Osteocyte (in vitro differentiated cells): ENCODE measurements at places on chromosomes 16 and 17. TPM values are rescaled to one million over a fixed set of nuclear protein-coding genes. Genes with fewer than 3 reads are reported as not detected.

IRX3 gene
- total RNA-seq: 0.63 and 0.91 TPM in 2 replicates

KRTAP4-3 gene
- total RNA-seq: not detected in 2 replicates

TBC1D3C gene
- total RNA-seq: not detected in 2 replicates

DNA sequence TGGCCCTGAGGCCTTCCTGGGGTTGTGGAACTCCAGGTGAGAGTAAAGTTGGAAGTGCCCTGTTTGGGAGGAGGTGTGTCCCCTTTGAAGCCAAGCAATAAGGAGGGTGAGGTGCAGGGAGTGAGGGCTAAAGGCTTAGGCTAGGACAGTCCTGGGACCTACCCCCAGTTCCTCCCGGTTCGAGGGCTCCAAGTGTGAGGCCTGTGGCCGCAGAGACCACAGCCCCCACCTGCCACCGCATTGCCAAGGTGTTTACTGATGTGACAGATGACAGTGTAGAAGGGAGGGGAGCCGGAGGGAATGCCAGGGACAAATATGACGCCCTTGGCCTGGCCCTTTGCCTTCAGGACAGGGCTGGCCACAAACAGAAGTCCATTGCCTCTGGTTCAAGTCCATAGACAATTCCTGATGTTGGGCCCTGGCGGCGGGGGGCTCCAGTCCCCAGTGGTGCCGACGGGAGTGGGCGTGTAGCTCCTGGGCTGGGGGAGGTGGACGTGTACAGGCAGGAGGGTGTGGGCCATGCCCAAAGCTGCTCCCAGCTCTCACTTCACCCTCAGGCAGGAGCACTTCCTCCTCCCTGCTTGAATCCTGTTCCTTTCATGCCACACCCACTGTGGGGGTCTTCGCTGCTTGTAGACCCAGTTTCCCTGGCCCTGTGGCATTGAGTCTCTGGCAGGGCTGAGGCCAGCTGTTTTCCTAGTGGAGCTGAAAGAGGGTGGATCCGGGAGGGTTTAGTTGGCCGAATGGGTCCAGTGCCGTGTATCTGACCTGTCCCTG lies 3.2 kb downstream of the ADORA2B start:
- DNase-seq: no peak

DNA sequence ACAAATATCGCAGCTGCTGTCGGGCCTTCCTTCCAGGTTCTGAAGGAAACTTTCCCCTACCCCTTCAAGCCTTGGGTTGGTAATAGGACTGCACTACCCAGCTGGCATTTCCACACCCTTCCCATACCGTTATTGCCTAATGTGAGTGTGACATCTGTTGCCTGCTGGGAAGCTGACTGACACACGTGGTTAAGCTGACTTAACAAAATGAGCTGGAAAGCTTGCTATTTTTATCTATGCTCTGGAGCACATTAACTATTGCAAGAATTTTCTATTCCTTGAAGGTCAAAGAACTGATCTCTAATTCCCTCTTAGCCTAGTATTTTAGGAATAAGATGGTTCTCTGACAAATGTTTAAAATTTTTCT lies 79.5 kb downstream of the PMP22 start:
- no peak for DNase-seq

DNA sequence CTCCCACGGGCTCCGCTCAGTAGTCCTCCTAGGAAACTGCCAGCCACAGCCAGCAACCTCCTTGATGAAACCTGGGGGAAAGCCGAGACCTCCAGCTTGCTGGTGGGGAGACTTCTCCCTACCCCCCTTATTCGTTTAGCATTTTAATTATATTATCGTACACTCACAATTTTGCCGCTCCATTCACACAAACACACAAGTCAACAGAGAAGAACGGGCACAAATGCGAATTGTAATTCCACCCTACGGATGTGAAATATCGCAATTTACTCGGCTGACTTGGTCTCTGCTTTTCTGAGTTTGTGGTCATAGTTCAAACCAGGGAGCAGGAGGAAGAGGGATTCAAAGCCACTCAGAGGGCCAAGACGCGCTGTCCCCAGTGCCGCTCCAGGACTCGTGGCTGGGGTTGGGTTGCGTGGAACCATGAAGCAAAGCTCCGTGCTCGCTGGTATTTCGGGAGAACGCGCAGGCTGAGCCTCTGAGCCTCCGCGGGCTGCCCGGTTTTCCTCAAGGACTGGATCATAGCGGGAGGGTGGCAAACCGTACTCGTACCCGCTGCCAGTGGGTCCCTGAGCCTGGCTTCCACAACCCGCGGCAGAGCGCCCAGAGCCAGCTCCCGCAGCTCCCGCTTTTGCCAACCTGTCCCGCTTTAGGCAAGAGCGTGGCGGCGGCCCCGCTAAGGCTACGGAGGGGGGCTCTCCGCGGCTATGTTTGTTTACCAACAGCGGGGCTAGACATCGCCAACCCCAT lies 2.0 kb downstream of the LHX1 start:
- no peak for DNase-seq

GRCh38 chr16:5002699-5003143 lies 31.0 kb downstream of the NAGPA start:
- no peak for DNase-seq

- peak; percentile 90 for DNase-seq
Measured at GRCh38 chr16:85234310-85235204, 122.3 kb upstream of the CIBAR2 start.

- no peak for DNase-seq
Measured at GRCh38 chr16:83312718-83313245, 495.0 kb upstream of the HSBP1 start.
